NCI-H2171 treated with DMSO at 0.1 percent for 48 hours (cell line): ENCODE measurements at places on chromosomes 1 and 21.

DNA sequence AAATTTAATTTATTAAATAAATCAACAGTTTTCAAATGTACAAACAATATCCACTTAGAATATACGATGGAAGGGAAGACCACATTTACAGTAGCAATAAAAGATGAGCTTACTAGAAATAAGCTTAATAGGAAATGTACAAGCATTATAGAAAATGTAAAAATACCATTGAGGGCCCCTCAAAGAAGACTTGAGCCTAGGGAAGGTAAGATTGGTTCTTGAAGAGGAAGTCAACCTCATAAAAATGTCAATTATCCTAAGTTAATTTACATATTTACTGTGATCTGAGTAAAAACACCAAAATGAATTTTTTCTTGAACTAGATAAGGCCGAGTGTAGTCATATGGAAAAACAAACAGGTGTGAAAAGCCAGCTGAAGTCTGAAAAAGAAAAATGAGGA is 39.7 kb upstream of the TRIM67 start:
- no peak for DNase-seq

DNA sequence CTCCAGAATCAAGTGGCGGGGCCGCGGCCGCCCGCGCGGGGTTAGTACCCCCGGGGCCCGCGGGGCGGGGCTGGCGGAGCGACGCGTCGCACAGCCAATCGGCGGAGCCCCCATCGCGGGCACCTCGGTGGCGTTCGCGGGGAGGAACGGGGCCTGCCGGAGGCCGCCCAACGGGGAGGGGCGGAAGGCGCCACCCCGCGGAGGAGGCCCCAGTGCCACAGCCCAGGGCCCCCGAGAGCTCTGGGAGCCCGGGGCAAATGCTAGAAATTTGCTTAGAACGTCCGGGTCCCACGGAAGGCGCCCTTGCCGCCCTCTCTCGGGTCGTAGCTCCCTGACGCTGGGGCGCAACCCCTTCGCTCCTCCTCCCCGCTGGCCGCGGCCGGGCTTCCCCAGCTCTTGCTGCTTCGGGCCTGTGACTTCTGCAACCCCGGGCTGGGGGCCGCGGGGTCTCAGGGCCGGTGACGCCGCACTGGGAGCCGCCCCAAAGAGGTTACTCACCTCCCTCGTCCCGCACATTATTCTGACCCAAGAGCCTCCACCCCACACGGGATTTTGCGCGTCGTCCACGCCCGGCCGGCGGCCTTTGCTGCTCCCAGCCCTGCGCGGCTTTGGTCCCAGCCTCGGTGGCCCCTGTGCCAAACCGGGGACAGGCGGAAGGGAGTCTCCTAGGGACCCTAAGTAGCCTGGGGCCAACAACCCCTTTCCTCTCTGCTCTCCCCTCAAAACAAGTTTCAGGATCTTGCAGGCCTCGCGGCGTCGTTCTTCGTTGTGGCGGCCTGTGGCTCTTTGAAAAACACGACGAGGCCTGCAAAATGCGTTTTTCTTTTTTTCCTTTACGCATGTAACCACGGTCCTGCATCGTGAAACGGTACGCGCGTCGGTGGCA is at the start of gene RUNX3:
Gene RUNX3 (minus strand): TSS at position 17 of the 886 bp plus-strand sequence. CDS start 408 bp downstream, outside the sequence.
- peak; percentile 76 for DNase-seq

DNA sequence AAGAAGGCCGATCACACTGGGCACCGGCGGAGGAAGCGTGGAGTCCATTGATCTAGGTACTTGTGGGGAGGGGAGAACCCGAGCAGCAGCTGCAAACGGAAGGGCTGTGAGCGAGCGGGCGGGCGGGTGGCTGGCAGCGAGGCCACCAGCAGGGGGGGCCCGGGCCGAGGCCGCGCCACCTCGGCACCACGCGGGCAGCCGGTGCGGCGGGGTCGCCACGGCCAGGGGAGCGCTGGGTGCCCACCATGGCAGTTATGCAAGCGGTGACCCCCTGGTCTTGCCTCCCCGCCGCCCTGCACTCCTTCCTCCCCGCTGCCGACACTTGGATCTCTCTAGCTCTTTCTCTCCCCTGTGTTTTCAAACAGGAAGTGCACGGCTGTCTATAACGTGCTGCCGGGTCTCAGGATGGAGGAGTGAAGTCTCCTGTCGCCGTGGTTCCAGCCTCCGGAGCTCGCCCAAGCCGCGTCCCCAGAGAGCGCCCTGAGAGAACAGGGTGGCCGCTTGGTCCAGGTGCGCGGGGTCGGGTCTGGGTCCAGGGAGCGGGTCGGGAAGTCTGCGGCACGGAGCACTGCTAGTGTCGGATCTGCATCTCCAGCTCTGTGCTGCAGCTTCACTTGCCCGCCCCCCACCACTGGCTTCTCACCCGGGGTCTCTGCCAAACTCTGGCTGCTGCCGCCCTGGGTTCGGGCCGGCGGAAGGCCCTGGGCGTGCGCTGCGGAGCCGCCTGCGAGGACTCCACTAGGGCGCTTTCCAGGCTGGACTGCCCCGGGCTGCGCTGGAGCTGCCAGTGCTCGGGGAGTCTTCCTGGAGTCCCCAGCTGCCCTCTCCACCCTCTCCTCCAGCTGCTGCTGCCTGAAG is 22.7 kb downstream of the LRRC8D start:
- DNase-seq = peak; percentile 27

DNA sequence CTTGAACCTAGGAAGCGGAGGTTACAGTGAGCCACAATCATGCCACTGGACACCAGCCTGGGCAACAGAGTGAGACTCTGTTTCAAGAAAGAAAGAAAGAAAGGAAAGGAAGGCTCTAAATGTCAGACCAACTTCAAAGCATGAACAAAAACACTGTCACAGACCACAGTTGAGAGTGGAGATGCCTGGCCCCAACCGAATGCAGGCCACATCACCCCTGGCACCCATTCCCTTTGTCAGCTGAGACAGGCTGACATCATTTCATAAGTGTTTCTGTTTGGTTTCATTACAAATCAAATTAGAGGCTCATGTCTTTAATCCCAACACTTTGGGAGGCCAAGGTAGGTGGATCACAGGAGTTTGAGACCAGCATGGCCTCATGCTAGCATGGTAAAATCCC is 28.6 kb upstream of the NADK start:
- DNase-seq = no peak

GRCh38 chr1:77227381-77227780 is 8.2 kb upstream of the PIGK start:
- DNase-seq = no peak
